ENCODE measurements at places on chromosomes 2 and 18.

- no peak overlapping the region for H3K4me3 ChIP-seq
- H3K27ac ChIP-seq, result no peak overlapping the region
- H3K27me3 ChIP-seq, result no peaks in the 10 kb centered on the region
- H3K4me1 ChIP-seq, result no peaks in the 10 kb centered on the region
- no peaks in the 10 kb centered on the region for H3K36me3 ChIP-seq
Measured at GRCh38 chr2:135728064-135728743, 13.5 kb upstream of the UBXN4 start.

- H3K27me3 ChIP-seq, result no peaks in the 10 kb centered on the region
- peak overlapping the region; percentile 78 for H3K27ac ChIP-seq
- no peak overlapping the region for H3K4me3 ChIP-seq
- peaks cover 21% of the 10 kb centered on the region for H3K4me1 ChIP-seq
Measured at GRCh38 chr2:161123531-161124030, 36.6 kb upstream of the TANK start.

- no peaks in the 10 kb centered on the region for H3K36me3 ChIP-seq
- no peaks in the 10 kb centered on the region for H3K4me1 ChIP-seq
- H3K4me3 ChIP-seq, result no peak overlapping the region
- DNase-seq, result no peak
Measured at GRCh38 chr2:190207930-190208329, 111.7 kb downstream of the HIBCH start.

DNA sequence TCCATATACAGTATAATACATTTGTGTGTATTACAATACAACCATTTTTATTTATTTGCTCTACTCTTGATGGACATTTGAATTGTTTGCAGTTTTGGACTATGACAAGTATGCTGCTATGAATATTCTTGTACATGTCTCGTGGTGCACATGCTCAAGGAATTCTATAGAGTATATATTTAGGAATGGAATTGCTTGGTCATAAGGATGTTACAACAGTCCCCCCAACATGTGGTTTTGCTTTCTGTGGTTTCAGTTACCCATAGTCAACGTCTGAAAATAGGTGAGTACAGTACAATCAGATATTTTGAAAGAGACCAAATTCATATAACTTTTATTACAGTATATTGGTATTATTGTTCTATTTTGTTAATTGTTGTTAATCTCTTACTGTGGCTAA, 24.1 kb upstream of the PLEKHM3 start:
- H3K4me1 ChIP-seq, result no peaks in the 10 kb centered on the region
- no peak for DNase-seq
- H3K4me3 ChIP-seq, result no peak overlapping the region
- no peaks in the 10 kb centered on the region for H3K36me3 ChIP-seq
- H3K27ac ChIP-seq, result no peak overlapping the region
- H3K27me3 ChIP-seq, result no peaks in the 10 kb centered on the region

- H3K27me3 ChIP-seq, result no peaks in the 10 kb centered on the region
- H3K4me1 ChIP-seq, result no peaks in the 10 kb centered on the region
- H3K4me3 ChIP-seq, result no peak overlapping the region
- no peak for DNase-seq
- H3K27ac ChIP-seq, result no peak overlapping the region
Measured at GRCh38 chr2:155203178-155203577, 504.7 kb downstream of the KCNJ3 start.

DNA sequence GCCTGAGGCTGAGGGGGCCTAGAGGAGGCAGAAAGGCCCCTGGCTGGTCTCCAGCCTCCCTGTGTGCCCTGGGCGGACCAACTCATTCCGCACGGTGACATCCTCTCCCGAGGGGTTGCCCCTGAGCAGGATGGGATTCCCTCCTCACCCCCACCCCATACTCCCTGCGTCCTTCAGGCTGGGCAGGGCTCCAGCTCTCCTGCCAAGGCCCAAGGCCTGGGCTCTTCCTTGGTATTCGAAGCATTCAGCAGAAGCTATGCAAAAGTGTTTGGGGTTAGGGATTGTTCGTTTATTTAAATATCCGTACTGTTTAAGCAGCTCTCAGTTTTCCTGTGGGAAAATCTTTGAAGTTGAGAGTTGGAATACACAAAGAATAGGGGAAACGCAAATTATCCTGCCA, 113.1 kb upstream of the RAB12 start:
- H3K36me3 ChIP-seq, result no peaks in the 10 kb centered on the region
- H3K27me3 ChIP-seq, result no peaks in the 10 kb centered on the region
- DNase-seq, result no peak
- no peak overlapping the region for H3K27ac ChIP-seq
- no peaks in the 10 kb centered on the region for H3K4me1 ChIP-seq

All from right atrium auricular region (tissue), 2 donors.